ENCODE measurements at places on chromosomes 12 and 14.

DNA sequence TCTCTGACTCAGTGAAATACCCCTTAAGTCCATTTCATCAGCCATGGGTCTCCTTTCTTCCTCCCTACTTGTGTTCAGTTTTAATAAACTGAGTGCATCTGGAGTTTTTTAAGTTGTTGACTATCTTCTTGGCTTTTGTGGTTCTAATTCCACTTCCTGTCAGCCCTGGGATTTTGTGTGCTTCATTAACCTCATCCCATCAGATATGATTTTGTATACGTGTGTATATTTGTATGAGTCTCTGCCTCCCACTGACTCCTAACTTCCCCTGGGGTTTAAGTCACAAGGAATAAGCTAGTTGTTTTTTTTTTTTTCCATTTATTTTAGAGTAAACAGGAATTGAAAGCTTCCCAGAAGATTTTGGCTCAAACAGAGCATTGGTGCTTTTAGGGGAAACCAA, 62.7 kb downstream of the TTLL5 start:
- no peaks in the 10 kb centered on the region for H3K4me1 ChIP-seq
- no peak for DNase-seq
- no peaks in the 10 kb centered on the region for H3K27me3 ChIP-seq
- no peak overlapping the region for H3K4me3 ChIP-seq
- no peak overlapping the region for H3K27ac ChIP-seq

GRCh38 chr12:52946334-52946733, 2.6 kb upstream of the KRT18 start:
- peak overlapping the region; percentile 76 for H3K4me3 ChIP-seq
- H3K36me3 ChIP-seq, result peaks cover 24% of the 10 kb centered on the region

DNA sequence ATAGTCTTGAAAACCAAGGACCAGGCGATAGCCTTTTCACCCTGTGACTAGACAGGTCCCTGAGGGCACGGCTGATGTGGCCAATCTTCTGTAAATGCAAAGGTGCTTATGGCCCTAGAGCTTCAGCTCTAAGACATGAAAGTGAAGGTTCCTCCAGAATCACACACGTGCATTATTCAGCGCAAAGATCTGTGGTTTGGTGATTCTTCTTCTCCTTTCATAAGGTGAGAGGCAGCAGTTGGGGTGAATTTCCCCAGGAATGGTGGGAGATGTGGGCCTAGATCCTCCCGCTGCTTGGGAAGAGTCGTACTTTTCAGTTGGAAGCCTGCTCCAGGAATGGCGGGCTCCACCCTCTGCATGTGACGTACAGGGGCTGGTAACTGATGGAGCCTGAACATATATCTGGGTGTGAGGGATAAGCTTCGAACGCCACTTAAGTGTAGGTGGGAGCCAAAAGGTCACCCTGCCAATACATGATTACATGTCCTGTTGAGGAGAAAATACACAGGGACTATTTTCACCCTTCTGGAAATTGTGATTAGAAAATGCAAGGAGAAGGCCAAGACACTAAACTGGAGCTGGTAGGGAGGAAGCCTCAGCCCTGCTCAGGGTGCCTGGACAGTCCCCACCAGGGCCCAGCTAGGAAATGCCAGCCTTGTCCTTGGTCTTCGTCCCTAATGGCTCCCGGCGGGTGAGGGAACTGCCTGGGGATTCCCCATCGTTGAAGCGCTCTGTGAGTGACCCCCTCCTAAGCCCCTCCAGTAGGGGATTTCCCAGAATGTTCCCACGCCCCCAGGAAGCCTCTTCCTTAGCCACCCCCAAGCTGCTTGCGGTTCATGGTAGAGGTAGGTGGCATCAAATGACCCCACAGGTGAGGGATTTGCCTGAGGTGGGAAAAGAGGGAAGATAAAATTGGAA, 17.6 kb downstream of the BATF start:
- no peaks in the 10 kb centered on the region for H3K36me3 ChIP-seq
- no peaks in the 10 kb centered on the region for H3K27me3 ChIP-seq

- peaks cover 29% of the 10 kb centered on the region for H3K27me3 ChIP-seq
- H3K4me1 ChIP-seq, result no peaks in the 10 kb centered on the region
- peak; percentile 13 for DNase-seq
- H3K36me3 ChIP-seq, result no peaks in the 10 kb centered on the region
- H3K4me3 ChIP-seq, result no peak overlapping the region
These were observed 12.3 kb upstream of the KRT73 start for GRCh38 chr12:52630599-52631200.

GRCh38 chr12:76042147-76042546, 10.6 kb upstream of the PHLDA1 start:
- H3K27me3 ChIP-seq, result no peaks in the 10 kb centered on the region
- H3K27ac ChIP-seq, result no peak overlapping the region
- DNase-seq, result no peak
- H3K4me3 ChIP-seq, result no peak overlapping the region
- peaks cover 7% of the 10 kb centered on the region for H3K4me1 ChIP-seq

DNA sequence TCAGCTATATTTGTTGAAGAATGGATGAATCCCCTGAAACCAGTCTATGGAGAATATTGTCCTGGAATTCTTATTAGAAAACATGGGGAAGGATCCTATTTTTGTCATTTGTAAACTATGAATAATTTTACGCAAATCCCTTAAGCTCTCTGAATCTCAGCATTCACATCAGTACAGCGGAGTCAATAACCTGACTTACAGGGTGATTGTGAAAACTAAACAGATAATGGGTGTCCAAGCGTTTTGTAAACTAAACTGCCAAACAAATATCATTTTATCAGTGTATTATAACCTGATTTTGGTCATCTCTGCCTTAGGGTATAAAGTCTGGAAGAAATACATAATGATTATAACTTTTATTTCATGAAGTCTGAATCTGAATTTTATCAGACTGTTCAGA, 10.0 kb downstream of the ART4 start:
- H3K4me3 ChIP-seq, result no peak overlapping the region
- no peaks in the 10 kb centered on the region for H3K36me3 ChIP-seq
- no peaks in the 10 kb centered on the region for H3K27me3 ChIP-seq
- no peak overlapping the region for H3K27ac ChIP-seq
- DNase-seq, result no peak

- DNase-seq, result no peak
- H3K27me3 ChIP-seq, result peaks cover 28% of the 10 kb centered on the region
- H3K27ac ChIP-seq, result no peak overlapping the region
- no peak overlapping the region for H3K4me3 ChIP-seq
- no peaks in the 10 kb centered on the region for H3K36me3 ChIP-seq
- H3K4me1 ChIP-seq, result peaks cover 12% of the 10 kb centered on the region
These were observed 144.8 kb downstream of the NUAK1 start for GRCh38 chr12:105993766-105994555.

DNA sequence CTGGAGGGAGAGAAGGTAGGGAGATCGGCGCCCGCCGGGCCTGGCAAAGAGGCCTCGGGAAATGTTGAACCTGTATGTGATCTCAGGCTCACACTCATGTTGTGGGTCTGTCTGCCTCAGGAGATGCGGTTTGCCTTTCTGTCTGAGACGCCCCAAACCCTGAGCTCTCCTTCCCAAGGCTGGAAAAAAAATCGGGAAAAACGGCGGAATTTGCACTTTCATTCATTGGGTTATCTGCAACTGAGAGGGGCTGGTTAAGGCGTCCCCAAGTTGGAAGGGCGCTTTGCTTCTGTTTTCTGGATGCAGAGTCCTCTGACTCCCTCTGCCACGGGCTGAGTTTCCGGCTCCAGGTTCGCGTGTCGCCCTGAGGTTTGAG, 5.0 kb upstream of the HOXC9 start:
- no peak for DNase-seq
- peaks cover 100% of the 10 kb centered on the region for H3K27me3 ChIP-seq
- H3K36me3 ChIP-seq, result no peaks in the 10 kb centered on the region

DNA sequence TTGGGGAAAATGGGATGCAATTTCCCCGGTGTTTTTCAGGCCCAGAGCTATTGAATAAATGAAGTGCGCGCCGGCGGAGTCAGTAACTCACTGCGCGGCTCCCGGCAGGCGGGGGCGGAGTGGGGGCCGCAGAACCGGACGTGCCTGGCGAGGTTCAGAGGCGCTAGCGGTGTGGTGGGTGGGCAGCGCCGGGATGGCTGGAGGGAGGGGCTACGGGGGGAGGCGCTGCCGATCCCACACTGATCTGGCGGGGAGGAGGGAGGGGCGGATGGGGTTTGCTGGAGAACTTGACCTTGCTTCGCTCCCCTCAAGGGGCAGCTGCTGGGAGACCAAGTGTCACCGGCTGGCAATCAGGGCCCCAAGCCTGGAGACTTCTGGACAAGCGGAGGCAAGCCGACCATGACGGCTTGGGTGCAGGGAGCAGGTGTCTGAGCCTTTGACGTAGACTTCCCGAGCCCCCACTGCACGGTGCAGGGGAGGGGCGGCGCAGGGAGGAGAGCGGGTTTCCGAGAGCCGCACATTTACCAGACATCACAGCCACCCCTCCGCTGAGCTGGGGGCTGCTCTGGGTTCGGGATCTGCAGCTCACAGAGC, 174.1 kb upstream of the RTL1 start:
- H3K4me3 ChIP-seq, result peak overlapping the region; percentile 82
- no peaks in the 10 kb centered on the region for H3K36me3 ChIP-seq
- no peak overlapping the region for H3K27ac ChIP-seq
- H3K4me1 ChIP-seq, result peaks cover 5% of the 10 kb centered on the region
- peaks cover 49% of the 10 kb centered on the region for H3K27me3 ChIP-seq

DNA sequence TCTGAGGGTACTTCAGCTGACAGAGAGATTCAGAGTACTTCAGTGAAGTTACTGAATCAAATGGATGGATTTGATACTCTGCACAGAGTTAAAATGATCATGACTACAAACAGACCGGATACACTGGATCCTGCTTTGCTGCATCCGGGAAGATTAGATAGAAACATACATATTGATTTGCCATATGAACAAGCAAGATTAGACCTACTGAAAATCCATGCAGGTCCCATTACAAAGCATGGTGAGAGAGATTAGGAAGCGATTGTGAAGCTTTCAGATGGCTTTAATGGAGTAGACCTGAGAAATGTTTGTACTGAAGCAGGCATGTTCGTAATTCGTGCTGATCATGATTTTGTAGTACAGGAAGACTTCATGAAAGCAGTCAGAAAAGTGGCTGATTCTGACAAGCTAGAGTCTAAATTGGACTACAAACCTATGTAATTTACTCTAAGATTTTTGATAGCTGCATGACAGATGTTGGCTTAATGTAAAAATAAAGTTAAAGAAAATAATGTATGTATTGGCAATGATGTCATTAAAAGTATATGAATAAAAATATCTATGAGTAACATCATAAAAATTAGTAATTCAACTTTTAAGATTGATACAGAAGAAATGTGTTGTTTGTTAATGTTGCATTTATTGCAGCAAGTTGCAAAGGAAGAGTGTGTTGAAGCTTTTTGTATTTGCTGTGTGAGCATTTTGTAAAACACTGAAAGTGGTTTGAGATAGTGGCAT, 136.1 kb upstream of the RAP1B start:
- DNase-seq, result no peak
- peaks cover 6% of the 10 kb centered on the region for H3K4me1 ChIP-seq
- H3K27ac ChIP-seq, result no peak overlapping the region
- H3K4me3 ChIP-seq, result no peak overlapping the region
- no peaks in the 10 kb centered on the region for H3K36me3 ChIP-seq

DNA sequence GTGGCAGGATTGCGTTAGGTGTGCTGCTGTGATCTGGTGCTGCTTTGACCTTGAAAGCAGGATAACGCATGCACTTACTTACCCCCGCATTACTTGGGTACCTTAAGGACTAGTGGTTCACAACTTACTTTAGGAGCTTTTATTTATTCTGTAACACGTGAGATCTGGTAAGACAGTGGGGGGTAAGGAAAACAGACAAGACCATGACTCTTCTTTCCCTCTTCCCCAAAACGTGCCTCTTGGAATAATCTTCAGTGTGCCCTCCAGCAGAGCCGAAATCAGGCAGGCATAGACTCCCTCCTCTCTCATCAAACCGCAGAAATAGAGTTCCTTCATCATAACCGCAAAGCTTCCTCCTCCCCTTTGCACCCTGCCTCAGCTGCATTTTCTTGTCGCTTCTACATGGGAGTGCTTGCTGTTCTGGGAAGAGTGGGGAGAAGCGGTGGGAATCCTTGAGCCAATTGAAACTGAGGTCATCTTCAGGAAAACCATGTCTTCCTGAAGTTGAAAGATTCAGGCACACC, 43.4 kb downstream of the RAD52 start:
- H3K4me3 ChIP-seq, result no peak overlapping the region
- H3K4me1 ChIP-seq, result no peaks in the 10 kb centered on the region
- H3K27ac ChIP-seq, result no peak overlapping the region
- no peaks in the 10 kb centered on the region for H3K27me3 ChIP-seq
- DNase-seq, result no peak
- H3K36me3 ChIP-seq, result peaks cover 65% of the 10 kb centered on the region

GRCh38 chr12:114868995-114869834, 185.2 kb upstream of the TBX3 start:
- H3K4me3 ChIP-seq, result no peak overlapping the region
- peaks cover 32% of the 10 kb centered on the region for H3K4me1 ChIP-seq
- H3K27me3 ChIP-seq, result no peaks in the 10 kb centered on the region
- DNase-seq, result no peak
- H3K36me3 ChIP-seq, result no peaks in the 10 kb centered on the region

- no peaks in the 10 kb centered on the region for H3K27me3 ChIP-seq
- H3K36me3 ChIP-seq, result no peaks in the 10 kb centered on the region
- no peak overlapping the region for H3K4me3 ChIP-seq
- H3K4me1 ChIP-seq, result peaks cover 35% of the 10 kb centered on the region
These were observed 221.7 kb upstream of the GRIP1 start for GRCh38 chr12:66900616-66901015.

DNA sequence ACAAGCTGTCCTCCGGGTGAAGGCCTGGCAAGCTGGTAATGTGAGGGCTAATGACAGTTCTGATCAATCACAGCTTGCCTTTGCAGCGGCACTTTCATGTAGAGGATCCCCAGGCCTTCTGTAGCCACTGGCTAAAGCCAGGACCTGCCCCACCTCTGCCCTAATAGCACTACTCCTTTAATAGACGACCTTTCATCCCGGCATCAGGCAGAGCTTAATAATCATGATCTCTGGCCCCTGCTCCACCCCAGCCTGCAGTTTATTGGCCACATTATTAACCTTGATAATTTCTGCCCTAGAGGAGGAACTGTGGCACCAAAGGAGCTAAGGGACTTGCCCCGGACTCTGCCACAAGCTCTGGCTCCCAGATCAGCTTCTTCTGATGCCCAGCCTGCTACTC, 142.3 kb upstream of the TBX3 start:
- no peak overlapping the region for H3K4me3 ChIP-seq
- no peaks in the 10 kb centered on the region for H3K36me3 ChIP-seq
- H3K27ac ChIP-seq, result no peak overlapping the region
- no peaks in the 10 kb centered on the region for H3K27me3 ChIP-seq

- H3K27me3 ChIP-seq, result peaks cover 25% of the 10 kb centered on the region
- no peak overlapping the region for H3K27ac ChIP-seq
- H3K4me1 ChIP-seq, result peaks cover 11% of the 10 kb centered on the region
- no peak for DNase-seq
- H3K4me3 ChIP-seq, result no peak overlapping the region
These were observed 90.2 kb downstream of the KSR2 start for GRCh38 chr12:117878605-117879004.

GRCh38 chr12:58640314-58640713, 280.0 kb downstream of the LRIG3 start:
- peaks cover 10% of the 10 kb centered on the region for H3K27me3 ChIP-seq
- no peaks in the 10 kb centered on the region for H3K36me3 ChIP-seq
- DNase-seq, result no peak
- H3K27ac ChIP-seq, result no peak overlapping the region

Data from type B pancreatic cell (in vitro differentiated cells).